Placental epithelial cell (primary cell): ENCODE measurements at places on chromosomes 1 and 21. TPM values are rescaled to one million over a fixed set of nuclear protein-coding genes. Genes with fewer than 3 reads are reported as not detected.

Gene COA6
- total RNA-seq: 9.1 and 16.1 TPM in 2 replicates

Gene LRRC38
- not detected in 2 replicates for total RNA-seq

Gene S100A6
- 902 and 2,842 TPM in 2 replicates for total RNA-seq

Gene PTGFR
- 1.6 and 8.2 TPM in 2 replicates for total RNA-seq

Gene STIL
- total RNA-seq: 7.9 and 8.8 TPM in 2 replicates

Gene HCRTR1
- total RNA-seq: not detected in 2 replicates

Gene GPR25
- not detected in 2 replicates for total RNA-seq

Gene OPRD1
- total RNA-seq: 0.54 and 0.79 TPM in 2 replicates

Gene CLDN8
- not detected in 2 replicates for total RNA-seq

Gene CELA3A
- total RNA-seq: not detected in 2 replicates

Gene LAPTM5
- 3.6 and 7.5 TPM in 2 replicates for total RNA-seq

Gene SH2D1B
- total RNA-seq: not detected in 2 replicates

Gene RNU1-4
- under 0.01 TPM in 2 replicates for total RNA-seq

Gene OR2L13
- total RNA-seq: not detected in 2 replicates

Gene FAAH
- 10.5 and 15.3 TPM in 2 replicates for total RNA-seq

Gene FLG2
- under 0.01 TPM in 1 of 2 replicates, not detected in the other for total RNA-seq

Gene KCNK1
- total RNA-seq: 32.6 and 39.7 TPM in 2 replicates

Gene OR2T2
- total RNA-seq: 9.0 and 16.1 TPM in 2 replicates

Gene C21orf58
- 5.4 and 6.7 TPM in 2 replicates for total RNA-seq

Gene SRM
- total RNA-seq: 15.7 and 35.9 TPM in 2 replicates

Gene AMY2A
- total RNA-seq: not detected in 2 replicates

Gene NFIA
- total RNA-seq: 1.3 and 2.4 TPM in 2 replicates

Gene SMIM1
- 4.7 and 8.6 TPM in 2 replicates for total RNA-seq

Gene PCP4L1
- not detected in 2 replicates for total RNA-seq
